Jurkat, Clone E6-1 (cell line): ENCODE measurements at places on chromosomes 2 and 18.

DNA sequence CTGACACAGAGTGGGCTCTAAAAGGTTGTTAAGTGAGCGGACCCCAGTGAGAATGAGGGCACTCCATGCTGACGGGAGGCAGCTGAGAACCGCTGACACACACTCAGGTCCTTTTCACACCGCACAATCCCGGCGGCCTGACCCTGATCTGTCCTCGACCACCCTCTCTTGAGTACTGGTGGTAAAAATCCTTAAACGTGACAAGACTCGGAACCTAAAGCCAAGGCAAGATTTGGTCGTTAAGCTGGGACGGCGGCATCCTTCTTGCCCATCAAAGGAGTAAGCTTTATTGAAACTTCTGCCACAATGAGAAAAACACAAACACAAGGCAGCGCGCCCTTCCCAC is 569 bp downstream of the TMX3 start:
- no peak for DNase-seq

DNA sequence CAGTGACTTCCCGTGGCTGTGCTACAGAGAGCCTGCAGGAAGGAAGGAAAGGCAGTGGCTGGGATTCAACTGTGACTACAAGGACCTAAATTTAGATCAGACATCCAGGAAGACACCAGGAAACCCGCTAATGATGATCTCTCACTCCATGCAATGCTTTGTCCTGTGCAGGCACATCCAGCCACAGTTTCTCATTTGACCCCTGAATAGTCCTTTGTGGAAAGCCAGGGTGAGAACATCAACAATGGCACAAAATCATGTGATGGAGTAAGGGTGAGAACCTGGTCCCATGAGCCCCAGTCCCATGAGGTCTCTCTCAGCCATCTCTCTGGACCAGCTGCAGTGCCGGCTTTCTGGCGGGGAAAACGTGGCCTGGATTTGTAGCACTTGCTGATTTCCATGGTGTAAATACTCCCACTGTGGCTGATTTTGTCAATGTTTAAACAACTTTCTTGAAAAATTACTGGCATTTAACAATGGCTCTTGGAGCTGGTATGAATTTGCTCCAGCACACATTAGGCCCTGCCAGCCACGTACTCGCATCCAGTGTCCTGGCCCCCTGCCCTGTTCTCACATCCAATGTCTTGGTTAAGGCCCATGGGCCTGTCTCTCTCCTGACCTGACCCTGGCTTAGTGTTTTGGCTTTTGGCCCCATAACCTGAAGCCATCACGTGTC is 159.0 kb upstream of the HAAO start:
- DNase-seq, result no peak

DNA sequence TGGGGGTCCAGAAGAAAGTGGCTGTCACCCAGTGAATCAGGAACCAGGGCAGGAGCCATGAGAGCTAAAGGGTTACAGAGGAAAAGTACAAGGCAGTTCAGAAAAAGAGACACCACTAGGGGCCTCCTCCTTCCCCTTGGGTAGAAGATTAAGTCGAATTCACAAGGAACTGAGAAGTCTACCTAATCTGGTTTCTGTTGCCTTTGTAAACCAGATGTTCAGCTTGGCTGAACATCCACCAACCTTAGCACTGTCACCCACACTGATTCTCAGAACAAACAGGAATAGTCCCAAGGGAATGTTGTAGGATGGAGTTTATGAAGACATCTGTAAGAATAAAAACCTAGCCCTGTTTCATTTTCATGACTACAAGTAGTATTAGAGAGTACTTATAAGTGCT is 90.4 kb upstream of the NOSTRIN start:
- peak; percentile 22 for DNase-seq

DNA sequence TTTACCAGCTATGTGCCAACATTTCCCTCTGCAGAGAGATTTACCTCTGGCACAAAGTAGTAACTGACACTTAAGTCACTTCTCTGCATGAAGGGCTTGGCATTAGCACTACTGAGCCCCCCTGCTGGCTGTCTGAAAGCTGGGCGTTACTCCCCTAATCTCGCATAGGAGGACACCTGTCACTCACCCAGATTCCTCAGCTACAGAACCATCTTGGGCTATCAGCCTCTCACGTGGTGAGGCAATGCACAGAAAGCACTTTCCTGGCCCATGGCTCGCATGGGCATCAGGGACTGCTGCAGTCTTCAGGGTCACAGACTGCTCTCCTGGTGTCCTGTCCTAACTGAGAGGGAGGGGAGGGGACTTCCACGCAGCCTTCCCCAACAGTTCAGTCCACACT is 12.0 kb downstream of the SERPINE2 start:
- DNase-seq, result no peak

DNA sequence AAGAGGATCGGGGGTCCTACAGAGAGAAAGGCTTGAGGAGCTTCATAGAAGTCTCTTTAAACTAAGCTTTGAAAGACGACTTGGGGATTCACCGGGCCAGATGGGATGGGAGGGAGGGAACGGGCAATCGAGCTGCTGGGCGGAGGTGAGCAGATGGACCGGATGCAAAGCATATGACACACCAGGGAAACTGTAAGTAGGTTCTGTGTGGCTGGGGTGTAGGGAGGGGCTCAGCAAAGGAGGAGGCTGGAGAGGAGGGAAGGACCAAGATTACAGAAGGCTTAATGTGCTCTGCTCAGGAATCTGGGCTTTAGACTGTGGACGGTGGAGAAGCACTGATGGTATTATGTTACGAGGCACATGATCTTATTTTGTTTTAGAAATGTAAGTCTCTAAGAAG is 131.5 kb downstream of the MAIP1 start:
- DNase-seq, result no peak

DNA sequence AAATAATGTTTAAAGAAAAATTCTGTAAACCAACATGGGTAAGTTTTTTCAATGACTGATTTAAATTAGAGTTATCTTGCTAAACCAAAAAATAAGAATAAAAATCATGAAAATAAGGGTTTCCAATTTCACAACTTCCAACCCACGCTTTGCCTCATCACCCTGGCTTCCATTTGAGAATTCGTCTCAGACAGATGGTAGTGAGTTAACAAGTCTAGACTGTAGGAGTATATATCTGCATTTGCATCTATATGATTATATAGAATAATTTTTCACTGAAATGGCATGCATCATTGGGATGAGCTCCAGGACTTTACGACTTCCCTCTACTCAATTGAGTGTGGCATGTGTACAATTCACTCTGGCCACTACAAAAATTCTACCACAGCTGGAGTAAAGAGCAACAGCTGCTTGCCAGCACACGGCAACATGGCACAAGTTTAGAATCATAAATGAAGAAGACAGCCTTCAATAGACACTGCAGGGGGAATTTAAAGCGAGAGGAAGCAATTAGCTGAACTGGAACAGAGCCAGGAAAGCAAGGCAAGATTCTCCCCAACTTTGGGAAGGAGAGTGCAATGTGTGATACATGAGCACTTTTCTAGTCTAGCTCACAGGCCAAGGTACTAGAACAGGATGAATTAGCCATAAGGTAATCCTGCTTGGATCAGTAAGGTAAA is 1673.5 kb upstream of the CELF4 start:
- DNase-seq, result no peak

DNA sequence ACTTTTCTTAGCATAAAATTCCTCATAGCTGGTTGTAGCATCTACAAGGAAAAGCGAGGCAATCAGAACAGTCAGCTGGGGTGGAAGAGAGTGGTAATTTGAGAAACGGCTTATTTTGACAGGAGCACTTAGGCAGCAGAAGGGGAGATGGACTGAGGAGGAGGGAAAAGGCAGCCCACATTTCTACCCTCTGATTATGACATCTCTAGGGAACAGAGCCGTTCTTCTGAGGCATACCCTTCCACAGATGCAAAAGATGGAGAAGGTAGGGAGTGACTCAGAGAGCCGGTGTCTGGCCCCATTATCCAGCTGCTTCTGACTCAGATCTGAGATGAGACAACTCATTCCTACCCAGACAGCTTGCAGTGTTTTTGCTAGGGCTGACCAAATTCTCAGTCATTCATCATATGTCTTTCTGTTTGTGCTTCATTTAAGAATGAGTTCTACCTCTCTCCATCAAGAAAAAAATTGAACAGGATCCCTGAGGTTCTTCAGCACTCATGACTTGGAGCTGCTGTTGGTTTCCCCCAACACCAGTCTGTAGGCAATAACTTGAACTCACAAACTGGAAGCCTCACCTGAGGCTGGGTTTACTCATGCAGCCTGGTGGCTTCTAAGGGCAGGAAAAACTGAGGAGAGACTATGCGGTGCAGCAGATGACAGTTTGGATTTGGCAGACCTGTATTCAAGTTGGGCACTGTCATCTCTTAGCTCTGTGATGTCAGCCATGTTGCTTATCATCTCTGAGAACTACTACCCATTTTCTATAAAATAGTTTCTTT is 15.9 kb upstream of the SEC11C start:
- DNase-seq, result no peak

GRCh38 chr2:180621941-180622918 is 358.2 kb upstream of the UBE2E3 start:
- no peak for DNase-seq

DNA sequence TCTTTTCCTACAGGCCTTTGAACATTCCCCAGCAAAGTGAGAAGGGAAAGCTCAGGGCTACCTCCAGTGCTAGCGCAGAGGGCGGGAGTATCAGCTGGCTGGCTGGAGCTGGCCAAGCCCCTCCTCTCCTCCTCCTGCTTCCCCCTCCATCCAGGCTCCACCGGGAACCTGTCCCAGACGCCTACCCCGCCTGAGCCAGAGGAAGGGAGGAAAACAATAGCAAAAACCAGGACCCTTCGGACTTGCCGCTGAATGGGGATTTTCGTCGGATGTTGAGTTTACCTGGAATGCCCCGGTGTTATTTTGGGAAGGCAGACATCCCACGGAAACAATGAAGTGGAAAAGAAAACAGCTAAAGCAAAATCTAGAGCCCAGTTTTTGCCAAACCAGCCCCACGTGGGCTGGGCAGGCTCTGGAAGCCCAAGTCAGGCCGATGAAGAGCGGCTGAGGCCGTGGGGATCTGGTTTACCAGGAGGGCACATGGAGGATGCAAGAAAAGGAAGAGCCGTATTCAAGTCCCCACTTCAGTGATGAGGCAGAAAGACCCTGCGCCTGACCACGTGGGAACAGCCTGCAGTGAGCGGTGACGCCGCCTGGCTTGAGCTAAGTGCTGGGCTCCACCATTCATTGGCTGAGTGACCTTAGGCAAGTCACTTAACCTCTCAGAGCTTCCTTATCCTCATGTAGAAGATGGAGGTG is 100.4 kb upstream of the LCLAT1 start:
- no peak for DNase-seq

DNA sequence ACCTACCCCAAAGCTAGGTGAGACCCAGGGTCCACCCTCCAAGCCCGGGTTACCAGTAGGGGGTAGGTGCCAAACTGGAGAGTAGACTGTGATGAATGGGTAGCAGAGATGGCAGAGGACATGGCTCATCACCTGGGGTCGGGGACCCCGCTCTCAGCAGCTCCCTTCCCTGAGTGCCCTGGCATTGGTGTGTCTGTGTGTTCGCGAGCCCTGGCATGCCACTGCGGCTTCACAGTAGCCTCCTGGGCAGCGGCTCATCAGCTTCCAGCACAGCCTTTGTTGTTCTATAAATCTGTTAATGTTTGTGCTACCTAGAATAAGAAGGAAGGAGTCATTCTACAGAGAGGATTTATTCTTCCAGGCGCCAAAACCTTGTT is 62.6 kb upstream of the ALPP start:
- no peak for DNase-seq

GRCh38 chr18:26336572-26336971 is 110.3 kb downstream of the TAF4B start:
- DNase-seq, result no peak

DNA sequence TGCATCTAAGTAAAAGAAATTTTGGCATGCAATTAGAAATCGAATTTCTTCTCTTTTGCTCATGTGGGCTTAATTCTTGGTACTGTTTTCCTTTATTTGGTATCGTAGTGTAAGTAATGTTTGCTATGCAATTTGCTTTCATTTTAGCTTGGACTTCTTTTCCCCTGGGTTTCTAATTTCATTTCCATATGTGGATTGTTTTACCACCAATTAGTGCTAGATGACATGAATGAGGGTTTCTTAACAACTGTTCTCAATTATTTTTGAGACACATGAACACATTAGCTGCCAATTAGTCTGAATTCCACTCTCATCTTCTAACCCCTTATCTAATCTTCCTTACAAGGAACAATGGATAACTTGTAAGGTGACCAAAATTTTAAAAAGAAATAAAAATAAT is 1047.2 kb upstream of the PIK3C3 start:
- no peak for DNase-seq

DNA sequence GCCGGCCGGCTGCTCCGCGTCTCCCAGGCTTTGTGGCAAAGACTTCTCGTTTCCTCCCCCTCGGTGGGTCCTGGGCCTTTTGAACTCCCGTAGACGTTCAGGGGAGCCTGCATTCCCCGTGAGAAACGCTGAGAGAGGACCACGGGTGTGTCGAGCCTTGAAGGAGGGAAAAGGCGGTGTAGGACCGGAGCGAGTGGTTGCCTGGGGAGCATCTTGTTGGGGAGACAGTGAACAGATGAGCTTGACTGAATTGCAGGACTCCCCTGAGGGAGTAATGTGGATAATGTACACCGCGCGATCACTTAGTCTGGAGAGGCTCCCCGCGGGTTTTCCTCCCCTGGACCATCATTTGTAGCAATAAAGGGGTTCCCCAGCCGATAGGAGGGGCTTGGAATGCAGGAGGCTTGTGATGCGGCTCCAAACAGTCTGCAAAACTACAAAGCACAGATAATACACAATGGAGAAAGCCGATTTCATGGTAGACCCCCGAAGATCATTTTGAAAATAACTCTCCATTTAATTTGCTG is 769 bp downstream of the ALMS1 start:
- no peak for DNase-seq
